Activated CD8-positive, alpha-beta memory T cell treated with anti-CD3 and anti-CD28 coated beads for 1 hour (primary cell): ENCODE measurements at places on chromosomes 6 and 20.

- no peak for DNase-seq
Measured at GRCh38 chr20:35954907-35955251, 577 bp upstream of the SCAND1 start.

GRCh38 chr20:39136798-39137197 is 174.7 kb downstream of the DHX35 start:
- DNase-seq = no peak

- DNase-seq = no peak
Measured at GRCh38 chr20:35702824-35703695, 3.9 kb downstream of the ROMO1 start.

- no peak for DNase-seq
Measured at GRCh38 chr20:61192337-61192950, 59.6 kb upstream of the CDH4 start.

GRCh38 chr6:99602520-99603420 is 3.9 kb upstream of the PRDM13 start:
- no peak for DNase-seq

DNA sequence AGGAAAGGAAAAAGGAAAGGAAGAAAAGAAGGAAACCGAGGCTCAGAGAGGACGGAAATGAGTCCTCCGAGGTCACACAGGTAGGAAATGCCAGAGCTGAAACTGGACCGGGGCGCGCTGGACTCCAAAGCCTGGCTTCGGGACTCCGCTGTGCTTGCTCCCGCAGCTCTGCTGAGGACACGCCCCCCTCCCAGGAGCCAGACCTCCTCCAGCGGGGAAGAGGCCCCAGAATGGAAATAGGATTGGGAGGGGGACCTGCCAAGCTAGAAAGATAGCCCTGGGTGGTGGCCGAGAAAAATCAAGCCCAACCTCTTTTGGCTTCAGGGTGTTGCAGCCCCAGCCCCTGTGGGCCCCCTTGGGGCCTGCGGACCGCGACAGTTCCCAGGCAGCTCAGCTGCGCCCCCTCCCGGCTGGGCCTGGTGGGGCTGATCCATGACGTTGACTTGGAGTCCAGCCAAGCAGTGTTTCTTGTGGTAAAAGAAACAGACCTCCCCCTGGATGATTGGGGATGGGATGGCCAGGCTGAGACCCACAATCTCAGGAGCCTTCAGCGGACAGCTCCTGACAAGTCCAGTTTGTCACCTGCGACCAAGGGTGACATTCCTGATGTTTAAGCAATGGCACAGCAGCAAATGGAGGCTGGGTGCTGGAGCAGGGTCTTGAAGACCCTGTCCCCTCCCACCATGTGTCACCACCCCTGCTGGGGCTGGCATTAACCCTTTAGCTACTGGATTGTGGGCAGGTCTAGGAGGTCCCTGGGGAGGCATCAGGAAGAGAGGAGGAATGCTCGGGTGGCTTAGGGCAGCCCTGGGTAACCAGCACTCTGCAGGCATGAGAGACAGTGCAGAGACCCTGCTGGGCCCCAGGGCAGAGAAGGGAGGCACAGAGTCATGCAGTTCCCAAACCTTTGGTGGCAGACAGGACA is 55.4 kb downstream of the RIPOR3 start:
- peak; percentile 13 for DNase-seq

DNA sequence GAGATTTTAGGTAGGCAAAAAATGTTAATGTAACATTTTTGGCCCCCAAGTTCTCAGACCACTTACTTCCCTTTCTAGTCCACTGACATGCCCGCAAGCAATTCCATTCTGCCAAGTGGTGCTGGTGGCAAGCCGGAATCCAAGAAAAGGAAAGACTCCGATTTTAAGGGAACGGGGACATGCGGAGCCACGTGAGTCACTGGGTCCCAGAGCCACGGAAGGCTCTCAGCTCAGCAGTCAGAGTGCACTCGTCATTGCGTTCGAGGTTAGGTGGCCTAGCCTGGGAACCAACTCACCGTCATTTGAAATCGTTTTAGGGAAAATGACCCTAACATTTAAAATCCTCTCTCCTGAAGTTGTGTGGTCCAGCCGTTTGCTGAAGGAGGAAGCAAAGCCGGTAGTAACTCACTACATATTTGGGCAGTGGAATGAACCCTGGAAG is 711 bp upstream of the SIRT5 start:
- no peak for DNase-seq

GRCh38 chr6:149336609-149336928 is 19.1 kb downstream of the TAB2 start:
- no peak for DNase-seq

GRCh38 chr6:78363688-78364087 is 503.7 kb upstream of the IRAK1BP1 start:
- DNase-seq = no peak

DNA sequence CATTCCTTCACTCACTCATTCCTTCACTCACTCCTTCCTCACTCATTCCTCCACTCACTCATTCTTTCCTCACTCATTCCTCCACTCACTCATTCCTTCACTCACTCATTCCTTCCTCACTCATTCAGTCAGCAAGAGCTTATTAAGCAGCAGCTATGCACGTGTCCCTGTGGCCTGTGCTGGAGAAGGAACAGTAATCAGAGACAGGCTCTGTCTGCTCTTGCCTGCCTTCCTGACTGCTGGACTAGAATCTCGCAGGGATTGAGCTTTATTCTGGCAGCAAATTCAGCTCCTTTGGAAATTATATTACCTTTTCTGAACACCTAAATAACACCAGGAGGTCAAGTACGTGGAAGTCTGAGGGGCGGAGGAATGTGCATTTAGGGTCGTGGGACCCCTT is 138.9 kb upstream of the AGPAT4 start:
- no peak for DNase-seq

- no peak for DNase-seq
Measured at GRCh38 chr6:150037526-150038201, 12.3 kb upstream of the RAET1L start.

GRCh38 chr20:15195378-15195777 is 858.0 kb upstream of the FLRT3 start:
- DNase-seq = no peak

DNA sequence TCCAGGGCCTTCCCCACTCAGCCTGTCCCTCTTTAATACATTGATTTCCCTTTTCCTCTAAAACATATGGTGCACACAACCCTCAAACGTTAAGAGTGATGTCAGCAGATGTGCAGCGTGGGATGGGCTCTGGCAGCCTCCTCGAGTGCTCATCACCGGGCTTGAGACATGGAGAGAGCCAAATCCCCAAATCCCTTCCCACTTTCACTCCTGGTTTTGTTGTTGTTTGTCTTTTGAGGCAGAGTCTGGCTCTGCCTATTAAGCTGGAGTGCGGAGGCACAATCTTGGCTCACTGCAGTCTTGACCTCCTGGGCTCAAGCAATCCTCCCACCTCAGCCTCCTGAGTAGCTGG is 5.8 kb upstream of the PLTP start:
- DNase-seq = no peak

DNA sequence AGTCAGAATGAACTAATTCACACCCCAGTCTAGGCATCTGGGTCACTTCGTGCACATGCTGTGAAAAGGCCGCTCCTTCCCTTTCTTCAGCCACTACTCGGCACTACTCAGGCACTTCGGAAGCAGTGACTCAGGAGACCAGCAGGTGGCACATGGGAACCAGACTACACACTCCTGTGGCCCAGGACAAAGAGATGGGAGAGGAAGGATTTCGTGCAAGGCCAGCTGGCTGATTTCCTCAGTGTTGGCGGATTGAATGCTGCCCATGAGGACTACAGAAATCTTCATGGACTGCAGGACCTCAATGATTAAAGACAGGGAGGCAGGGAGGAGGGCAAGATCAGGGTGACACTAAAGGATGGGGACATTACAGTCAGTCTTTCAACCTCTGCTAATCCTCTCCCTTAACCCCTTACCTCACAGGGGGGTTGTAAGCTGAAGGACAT is 117.8 kb upstream of the SPACA1 start:
- peak; percentile 26 for DNase-seq

GRCh38 chr6:96465321-96465903 is 56.2 kb upstream of the UFL1 start:
- DNase-seq = no peak

GRCh38 chr20:43691928-43692524 is 25.1 kb downstream of the MYBL2 start:
- DNase-seq = peak; percentile 4

GRCh38 chr6:168499045-168499650 is 58.2 kb downstream of the SMOC2 start:
- DNase-seq = no peak

DNA sequence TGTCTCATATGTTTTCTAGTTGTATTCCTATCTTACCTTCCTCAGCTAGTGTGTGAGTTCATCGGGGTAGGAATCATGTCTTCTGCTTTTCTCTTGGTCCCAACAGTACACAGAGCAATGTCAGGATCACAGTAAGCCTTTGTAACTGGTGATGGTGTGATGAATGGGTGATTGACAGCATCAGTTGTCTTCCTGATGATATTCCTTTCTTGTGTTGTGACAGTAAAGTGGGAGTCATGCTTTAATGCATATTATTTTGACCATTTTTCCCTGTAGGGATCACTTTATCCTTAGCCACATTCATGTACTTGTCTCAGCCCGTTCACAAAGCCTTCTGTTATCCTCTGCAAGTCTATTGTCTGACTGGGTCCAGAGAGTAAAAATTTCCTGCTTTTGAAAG is 501.7 kb downstream of the UTRN start:
- DNase-seq = no peak

GRCh38 chr6:45021676-45022075 is 306.5 kb upstream of the RUNX2 start:
- no peak for DNase-seq

DNA sequence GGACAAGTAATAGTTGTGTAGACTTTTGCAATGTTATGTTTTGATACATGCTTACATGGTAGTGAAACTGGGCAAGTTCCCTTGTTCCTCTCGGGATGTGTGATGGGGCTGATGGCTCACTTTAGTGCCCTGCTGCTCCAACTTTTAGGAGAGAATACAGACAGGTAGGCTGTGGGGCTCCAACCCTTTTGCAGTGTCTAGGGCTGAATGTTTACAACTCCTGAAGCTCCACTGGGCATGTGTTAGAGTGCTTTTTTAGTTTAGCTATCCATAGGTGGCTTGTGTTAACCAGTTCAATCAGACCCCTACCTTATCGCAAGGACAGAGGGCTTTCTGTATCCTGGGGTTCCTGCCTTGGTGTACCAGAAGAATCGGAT is 33.8 kb downstream of the SERPINB6 start:
- no peak for DNase-seq

GRCh38 chr6:20542927-20543602 is 8.8 kb downstream of the CDKAL1 start:
- no peak for DNase-seq

DNA sequence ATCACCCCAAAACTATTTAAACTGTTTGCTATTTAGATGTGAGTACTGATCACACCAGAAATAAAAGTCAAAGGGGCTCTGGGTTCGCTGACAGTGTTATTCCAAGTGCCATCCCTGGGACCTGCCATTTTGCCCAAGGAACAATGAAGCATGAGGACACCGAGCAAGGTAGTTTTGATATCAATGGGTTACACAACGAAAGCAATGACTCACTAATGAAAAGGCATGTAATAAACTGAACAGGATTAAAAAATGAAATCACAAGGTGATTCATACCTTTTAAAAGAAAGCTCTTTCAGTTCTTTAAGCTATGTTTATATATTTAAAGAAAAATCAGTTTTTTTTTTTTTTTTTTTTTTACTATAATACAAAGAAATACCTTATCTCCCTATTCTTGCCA is 102.0 kb downstream of the HS3ST5 start:
- no peak for DNase-seq

- DNase-seq = no peak
Measured at GRCh38 chr20:20710443-20711315, 1.8 kb downstream of the RALGAPA2 start.

- DNase-seq = no peak
Measured at GRCh38 chr6:27205375-27206278, 41.9 kb upstream of the PRSS16 start.

- no peak for DNase-seq
Measured at GRCh38 chr20:51299413-51299812, 243.1 kb downstream of the NFATC2 start.

- no peak for DNase-seq
Measured at GRCh38 chr6:58290177-58290576, 972.7 kb downstream of the PRIM2 start.

DNA sequence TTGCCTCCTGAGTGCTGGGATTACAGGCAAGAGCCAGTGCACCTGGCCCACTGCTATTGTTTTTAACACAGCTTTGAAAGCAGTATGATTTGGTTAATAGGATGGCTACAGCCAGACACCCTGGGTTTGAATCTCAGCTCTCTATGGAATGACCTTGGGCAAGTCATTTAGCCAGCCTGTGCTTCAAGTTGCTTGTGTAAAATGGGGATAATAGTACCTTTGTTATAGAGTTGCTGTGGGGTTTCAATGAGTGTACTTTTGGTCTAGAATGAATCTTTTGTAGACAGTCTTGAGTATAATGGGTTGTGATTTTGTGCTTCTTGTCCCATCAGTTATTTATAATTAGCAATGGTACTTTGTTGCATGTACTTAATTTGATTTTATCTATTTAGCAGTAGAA is 70.9 kb downstream of the JARID2 start:
- DNase-seq = no peak

GRCh38 chr6:42301986-42302385 is 84.3 kb upstream of the MRPS10 start:
- no peak for DNase-seq

GRCh38 chr20:42587427-42587826 is 602.3 kb downstream of the PTPRT start:
- DNase-seq = no peak

DNA sequence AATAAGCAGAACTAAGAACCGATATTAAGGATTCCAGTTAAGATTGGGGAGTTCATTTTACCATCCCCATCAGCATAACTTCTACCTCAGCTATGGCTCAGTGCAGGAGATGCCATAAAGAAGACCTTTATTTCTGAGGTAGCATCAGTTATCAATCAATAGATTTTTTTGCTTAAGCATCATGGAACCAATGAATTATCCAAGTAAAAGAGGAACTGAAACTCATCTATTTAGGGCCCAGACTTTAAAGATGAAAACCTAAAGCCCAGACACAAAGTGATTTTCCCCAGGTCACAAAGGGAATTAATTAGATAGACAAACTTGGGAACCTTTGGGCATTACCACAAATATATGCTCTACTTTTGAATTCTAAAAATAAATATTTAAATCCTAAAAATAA is 59.2 kb upstream of the TINAG start:
- no peak for DNase-seq

DNA sequence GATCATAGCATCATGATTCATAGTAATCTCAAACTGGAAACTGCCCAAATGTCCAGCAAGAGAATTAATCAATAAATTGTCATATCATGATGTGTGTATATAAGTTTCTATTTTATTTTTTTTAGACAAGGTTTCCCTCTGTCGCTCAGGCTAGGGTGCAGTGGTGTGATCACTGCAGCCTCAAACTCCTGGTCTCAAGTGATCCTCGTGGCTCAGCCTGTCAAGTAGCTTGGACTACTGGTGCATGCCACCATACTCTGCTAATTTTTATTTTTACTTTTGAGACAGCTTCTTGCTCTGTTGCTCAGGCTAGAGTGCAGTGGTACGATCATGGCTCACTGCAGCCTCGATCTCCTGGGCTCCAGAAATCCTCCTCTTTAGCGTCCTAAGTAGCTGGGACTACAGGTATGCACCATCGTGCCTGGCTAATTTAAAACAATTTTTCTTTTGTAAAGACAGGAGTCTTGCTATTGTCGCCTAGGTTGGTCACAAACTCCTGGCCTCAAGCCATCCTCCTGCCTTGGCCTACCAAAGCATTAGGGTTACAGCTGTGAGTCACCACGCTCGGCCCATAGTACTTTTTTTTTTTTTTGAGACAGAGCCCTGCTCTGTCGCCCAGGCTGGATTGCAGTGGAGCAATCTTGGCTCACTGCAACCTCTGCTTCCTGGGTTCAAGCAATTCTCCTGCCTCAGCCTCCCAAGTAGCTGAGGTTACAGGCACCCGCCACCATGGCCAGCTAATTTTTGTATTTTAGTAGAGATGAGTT is 8.7 kb upstream of the ATRN start:
- DNase-seq = no peak
